ENCODE measurements at places on chromosomes 4 and X.

GRCh38 chr4:83440148-83440814 lies 15.3 kb downstream of the HELQ start:
- no peak for DNase-seq

- no peak for DNase-seq
These were observed 113.9 kb downstream of the SNCA start for GRCh38 chr4:89723096-89723495.

DNA sequence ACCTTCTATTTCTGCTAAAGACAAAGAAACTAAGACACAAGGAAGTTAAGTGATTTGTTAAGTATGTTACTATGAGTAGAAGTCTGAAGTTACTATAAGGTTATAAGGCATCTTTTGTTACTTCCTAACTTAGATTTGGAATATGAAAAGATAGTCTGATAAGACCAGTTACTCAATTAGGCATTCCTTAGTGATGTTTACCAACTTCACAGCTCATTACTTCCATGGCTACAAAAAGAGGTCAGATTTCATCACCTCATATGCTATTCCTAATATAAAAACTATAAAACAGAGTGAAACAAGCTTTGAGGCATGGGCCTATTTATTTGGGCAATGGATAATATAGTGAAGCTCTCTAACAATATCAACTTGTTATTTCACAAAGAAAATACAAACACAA lies 143.1 kb downstream of the TBCK start:
- no peak for DNase-seq

GRCh38 chrX:134537179-134537955 lies 77.4 kb downstream of the HPRT1 start:
- no peak for DNase-seq

DNA sequence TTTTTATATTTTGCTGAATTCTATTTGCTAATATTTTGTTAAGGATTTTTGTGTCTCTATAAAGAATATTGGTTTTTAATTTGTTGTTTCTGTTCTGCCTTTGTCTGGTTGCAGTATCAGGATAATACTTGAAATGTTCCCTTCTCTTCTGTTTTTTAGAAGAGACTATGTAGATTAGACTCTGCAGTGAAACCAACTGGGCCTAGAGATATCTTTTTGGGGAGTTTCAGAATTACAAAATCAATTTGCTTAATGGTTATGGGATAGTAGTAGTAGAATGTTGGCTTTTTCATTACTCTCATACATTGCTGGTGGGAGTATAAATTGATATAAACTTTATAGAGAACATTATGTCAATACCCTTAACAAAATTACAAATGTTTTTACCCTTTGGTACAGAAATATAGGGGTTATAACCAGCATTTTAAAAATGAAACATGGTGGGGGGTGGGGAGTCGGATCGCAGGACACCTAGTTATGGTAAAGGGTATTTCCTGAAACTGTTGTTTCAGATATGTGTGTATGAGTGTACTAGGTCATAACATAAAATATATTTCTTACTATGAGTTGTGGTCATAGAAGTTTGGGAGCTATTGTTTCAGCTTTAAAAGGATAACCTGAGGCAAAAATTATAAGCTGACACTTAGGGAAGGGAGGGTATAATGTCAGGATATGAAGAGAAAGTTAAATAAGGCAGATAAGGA lies 29.0 kb downstream of the CLOCK start:
- DNase-seq = no peak

- DNase-seq = no peak
These were observed 602.4 kb upstream of the PRKX start for GRCh38 chrX:4315891-4316290.

- peak; percentile 35 for DNase-seq
These were observed 116.7 kb upstream of the TMEM164 start for GRCh38 chrX:109886122-109886761.

- no peak for DNase-seq
These were observed 75.7 kb downstream of the ANXA3 start for GRCh38 chr4:78627046-78627965.

DNA sequence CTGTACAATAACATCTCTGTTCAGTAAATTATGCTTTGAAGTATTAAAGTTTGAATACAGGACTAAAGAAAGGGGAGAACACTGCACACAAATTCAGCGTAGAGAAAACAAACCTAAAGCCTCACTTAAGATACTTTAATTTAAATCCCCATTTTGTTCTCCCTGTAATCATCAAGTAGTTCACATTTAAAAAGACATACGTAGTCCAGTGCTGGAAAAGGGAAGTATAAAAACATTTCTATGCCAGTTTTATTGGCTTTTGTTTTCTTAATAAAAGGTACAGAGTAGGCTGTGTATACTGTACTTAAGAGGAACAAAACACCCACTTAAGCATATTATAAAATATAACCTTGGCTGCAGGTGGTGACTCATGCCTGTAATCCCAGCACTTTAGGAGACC lies 101.6 kb downstream of the FGF16 start:
- no peak for DNase-seq

GRCh38 chr4:109398928-109399327 lies 34.7 kb upstream of the SEC24B start:
- DNase-seq = no peak

DNA sequence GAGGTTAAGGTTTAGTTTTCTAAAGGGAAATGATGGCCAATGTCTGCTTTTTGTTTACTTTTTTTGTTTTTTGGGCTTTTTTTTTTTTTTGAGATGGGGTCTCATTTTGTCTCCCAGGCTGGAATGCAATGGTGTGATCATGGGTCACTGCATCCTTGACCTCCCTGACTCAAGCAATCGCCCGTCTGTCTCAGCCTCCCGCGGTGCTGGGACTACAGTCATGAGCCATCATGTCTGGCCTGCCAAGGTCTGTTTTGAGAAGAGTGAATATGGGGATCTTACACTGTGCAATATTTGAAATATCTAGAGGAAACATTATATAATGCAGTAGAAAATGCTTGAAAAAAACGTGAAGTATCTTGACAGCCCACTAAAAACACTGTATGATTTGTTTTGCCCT lies 162.5 kb downstream of the GASK1B start:
- no peak for DNase-seq

DNA sequence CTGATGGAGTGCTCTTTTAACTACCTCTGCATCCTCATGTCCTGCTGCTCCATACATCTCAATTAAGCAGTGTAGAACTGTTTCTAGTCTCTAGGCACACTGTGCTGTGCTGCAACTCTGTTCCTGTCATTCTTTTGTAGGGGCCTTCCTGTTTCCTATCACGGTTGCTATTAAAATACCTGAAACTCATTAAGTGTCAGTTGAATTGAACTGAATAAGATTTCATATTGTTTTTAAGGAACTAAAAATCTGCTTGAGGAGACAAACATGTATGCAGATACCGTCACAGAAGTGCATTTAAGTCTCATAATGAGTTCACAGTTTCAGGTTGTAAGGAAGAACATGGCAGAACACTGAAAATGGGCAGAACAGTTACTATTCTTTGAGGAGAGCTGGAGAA lies 170.1 kb downstream of the LARP7 start:
- DNase-seq = no peak

GRCh38 chr4:60611762-60612496 lies 588.2 kb upstream of the ADGRL3 start:
- no peak for DNase-seq

DNA sequence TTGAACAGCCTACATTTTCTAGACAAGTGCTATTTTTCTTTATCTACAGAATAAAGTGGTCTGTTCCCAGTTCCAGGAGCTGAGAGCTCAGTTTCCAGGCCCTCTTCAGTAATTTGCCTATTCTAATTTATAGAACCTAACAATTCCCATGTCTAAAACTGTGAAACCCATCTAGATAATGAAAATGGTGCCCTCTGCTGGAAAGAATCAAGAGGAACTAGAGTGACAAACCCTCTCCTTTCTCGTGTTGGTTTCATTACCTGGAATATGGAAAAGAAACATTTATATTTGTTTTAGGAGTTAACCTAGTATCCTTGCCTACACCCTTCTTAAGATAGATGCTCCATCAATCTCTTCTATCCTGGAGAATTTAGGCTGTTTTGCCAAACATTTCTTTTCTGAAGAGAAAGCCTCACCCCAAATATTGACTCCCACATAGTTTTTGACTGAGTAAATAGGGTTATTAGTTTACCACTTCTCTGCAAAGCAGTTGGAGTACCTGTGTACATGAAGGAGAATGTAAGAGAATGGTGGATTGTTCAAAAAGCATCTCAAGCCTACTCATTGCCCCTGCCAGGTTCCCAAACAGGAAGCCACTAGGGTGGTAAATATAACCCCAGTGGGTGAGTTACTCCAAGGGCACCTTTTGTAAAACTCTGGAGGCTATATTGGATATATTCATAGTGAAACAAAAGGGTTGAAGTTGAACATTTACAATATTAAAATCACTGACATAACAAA lies 121.6 kb downstream of the RASL11B start:
- no peak for DNase-seq

- no peak for DNase-seq
These were observed 1709.0 kb downstream of the PCDH7 start for GRCh38 chr4:32429151-32429550.

GRCh38 chr4:108825737-108826136 lies 62.9 kb upstream of the ETNPPL start:
- DNase-seq = no peak

- no peak for DNase-seq
These were observed 146.4 kb upstream of the EDNRA start for GRCh38 chr4:147334478-147334877.

GRCh38 chr4:40515037-40515397 lies 114.6 kb downstream of the RBM47 start:
- no peak for DNase-seq

DNA sequence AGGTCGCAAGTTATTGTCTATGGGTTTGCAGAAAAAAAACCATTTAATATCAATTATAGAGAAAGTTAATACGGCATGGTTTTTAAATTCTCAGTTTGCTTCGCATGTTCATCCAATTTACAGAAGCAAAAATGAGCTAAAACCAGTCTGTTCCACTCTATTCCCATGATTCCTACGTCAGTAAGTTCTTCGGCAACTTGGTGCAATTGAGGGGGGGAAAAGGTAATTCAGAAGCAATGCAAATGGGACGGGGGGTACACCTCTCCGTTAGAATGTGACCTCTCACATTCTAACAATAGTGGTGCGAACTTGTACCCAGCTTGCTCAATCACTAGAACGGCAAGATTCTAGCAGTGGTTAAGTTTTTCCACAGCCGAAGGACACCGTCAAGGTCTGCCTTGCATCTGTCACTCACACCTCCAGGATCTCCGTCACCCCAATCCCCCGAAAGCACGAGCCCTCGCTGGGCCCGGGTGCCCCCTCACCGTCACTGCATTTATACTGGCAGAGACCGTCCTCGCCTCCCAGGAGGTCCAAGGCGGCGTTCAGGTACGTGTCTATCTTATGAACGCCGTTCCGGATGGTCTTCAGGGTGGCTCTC lies 653 bp downstream of the PLA2G12A start:
- peak; percentile 45 for DNase-seq

DNA sequence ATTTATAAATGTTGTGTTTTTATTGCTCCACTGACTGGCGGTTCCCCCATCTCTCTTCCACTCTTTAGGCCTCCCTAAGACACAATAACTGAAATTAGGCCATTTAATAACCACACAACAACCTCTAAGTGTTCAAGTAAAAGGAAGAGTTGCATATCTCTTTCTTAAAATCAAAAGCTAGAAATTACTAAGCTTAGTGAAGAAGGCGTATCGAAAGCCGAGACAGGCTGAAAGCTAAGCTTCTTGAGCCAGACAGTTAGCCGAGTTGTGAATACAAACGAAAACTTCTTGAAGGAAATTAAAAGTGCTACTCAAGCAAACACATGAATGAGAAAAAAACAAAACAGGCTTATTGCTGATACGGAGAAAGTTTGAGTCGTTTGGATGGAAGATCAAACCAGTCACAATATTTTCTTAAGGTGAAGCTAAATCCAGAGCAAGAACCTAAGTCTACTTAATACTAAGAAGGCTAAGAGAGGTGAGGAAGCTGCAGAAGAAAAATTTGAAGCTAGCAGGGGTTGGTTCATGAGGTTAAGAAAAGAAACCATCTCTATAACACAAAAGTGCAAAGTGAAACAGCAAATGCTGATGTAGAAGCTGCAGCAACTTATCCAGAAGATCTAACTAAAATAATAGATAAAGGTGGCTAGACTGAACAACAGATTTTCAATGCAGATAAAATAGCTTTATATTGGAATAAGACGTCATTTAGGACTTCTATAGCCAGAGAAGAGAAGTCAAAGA lies 194.0 kb upstream of the TTC29 start:
- DNase-seq = no peak

Measured in stimulated activated CD4-positive, alpha-beta T cell treated with anti-CD3 and anti-CD28 coated beads, Interleukin-15, amount 100 ng/mL, for 24 hours (primary cell).